ENCODE measurements at places on chromosomes 5 and 9. TPM values are rescaled to one million over a fixed set of nuclear protein-coding genes. Genes with fewer than 3 reads are reported as not detected.

ANKRD20A1 gene
- total RNA-seq, result 1.5 TPM

TENT4A gene
- total RNA-seq, result 51.9 TPM

KCNIP1 gene
- total RNA-seq, result not detected

GLRA1 gene
- total RNA-seq, result not detected

ANKRD31 gene
- 0.94 TPM for total RNA-seq

- no peak overlapping the region for H3K27ac ChIP-seq
- no peak overlapping the region for H3K4me3 ChIP-seq
- no peaks in the 10 kb centered on the region for H3K27me3 ChIP-seq
- H3K36me3 ChIP-seq, result no peaks in the 10 kb centered on the region
- DNase-seq, result no peak
Observed at GRCh38 chr5:164289526-164289925, 784.1 kb downstream of the MAT2B start.

DNA sequence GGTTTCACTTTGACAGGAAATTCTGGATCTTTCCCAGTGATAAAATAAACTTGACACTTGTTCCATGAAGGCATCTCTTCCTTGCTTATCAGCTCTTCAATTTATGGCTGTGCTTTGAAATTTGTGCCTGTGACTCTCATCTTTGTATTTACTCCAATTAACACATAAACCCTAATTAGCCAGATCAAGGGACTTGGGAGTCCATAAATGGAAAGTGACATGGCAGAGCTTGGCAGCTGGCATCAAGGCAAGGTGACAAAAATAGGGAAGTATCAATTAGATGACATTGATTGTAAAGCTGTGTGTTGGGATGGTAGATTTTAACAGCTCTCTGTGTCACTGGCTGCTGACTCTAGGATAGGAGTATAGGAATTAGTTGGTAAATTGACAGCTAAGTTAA, 133.9 kb downstream of the PBX3 start:
- H3K4me1 ChIP-seq, result no peaks in the 10 kb centered on the region
- no peak for DNase-seq
- no peaks in the 10 kb centered on the region for H3K27me3 ChIP-seq

- H3K4me1 ChIP-seq, result peaks cover 2% of the 10 kb centered on the region
- no peak for DNase-seq
- H3K27ac ChIP-seq, result no peak overlapping the region
- no peaks in the 10 kb centered on the region for H3K36me3 ChIP-seq
- no peaks in the 10 kb centered on the region for H3K27me3 ChIP-seq
- no peak overlapping the region for H3K4me3 ChIP-seq
Observed at GRCh38 chr5:56183506-56183905, 49.6 kb downstream of the ANKRD55 start.

- H3K27ac ChIP-seq, result no peak overlapping the region
- no peaks in the 10 kb centered on the region for H3K36me3 ChIP-seq
- H3K27me3 ChIP-seq, result no peaks in the 10 kb centered on the region
- DNase-seq, result no peak
Observed at GRCh38 chr5:51556833-51557232, 173.6 kb downstream of the ISL1 start.

Data from activated CD8-positive, alpha-beta T cell treated with anti-CD3 and anti-CD28 coated beads for 36 hours (primary cell).